Vagina (tissue), 2 donors: ENCODE measurements at places on chromosomes 3 and 15. TPM values are rescaled to one million over a fixed set of nuclear protein-coding genes. Genes with fewer than 3 reads are reported as not detected.

GRCh38 chr3:38085943-38086324 is 46.9 kb downstream of the DLEC1 start:
- no peak for DNase-seq

- DNase-seq, result no peak
Observed at GRCh38 chr3:3443482-3443881, 264.0 kb upstream of the CRBN start.

DNA sequence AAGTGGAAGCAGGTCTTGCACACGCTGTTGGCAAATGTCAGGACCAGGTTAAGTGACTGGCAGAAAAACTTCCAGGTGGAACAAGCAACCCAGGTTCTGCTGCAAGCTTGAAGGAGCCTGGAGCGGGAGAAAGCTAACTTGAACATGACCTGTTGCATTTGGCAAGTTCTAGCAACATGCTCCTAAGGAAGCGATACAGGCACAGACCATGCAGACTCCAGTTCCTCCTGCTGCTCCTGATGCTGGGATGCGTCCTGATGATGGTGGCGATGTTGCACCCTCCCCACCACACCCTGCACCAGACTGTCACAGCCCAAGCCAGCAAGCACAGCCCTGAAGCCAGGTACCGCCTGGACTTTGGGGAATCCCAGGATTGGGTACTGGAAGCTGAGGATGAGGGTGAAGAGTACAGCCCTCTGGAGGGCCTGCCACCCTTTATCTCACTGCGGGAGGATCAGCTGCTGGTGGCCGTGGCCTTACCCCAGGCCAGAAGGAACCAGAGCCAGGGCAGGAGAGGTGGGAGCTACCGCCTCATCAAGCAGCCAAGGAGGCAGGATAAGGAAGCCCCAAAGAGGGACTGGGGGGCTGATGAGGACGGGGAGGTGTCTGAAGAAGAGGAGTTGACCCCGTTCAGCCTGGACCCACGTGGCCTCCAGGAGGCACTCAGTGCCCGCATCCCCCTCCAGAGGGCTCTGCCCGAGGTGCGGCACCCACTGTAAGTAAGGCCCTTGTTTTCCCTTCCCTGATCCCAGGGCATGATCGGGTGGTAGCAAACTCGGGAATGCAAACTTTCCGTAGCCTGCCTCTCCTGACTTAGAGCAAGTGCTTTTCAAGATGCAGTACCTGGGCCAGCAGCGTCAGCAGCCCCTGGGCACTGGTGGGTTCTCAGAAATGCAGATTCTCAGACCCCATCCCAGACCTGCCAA is 759 bp downstream of the GALNT15 start:
- no peak for DNase-seq

- DNase-seq, result no peak
Observed at GRCh38 chr3:17195192-17195611, 310.4 kb downstream of the PLCL2 start.

DNA sequence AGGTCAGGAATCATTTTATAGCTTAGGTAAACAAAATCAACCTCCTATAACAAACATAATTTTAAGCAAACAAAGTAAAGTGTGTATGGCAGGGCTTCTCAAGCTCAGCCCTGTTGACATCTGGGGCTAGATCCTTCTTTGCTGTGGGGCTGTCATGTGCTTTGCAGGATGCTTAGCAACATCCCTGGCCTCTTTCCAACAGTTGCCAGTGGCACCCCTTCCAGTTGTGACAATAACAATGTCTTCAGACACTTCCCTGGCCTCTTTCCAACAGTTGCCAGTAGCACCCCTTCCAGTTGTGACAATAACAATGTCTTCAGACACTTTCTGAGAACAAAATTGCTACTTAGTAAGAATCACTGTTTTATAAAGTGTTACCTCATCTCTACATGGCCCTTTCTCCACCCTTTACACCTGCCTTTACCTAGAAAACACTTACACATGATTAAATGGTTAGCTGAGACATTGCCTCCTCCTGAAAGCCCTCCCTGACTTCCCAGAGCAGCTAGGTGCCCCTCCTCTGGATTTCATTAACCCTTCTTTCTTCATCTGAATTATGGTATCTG is 194.0 kb upstream of the LMCD1 start:
- no peak for DNase-seq

The EPHB1 gene
- total RNA-seq, result 2.2 TPM

The RPL32 gene
- total RNA-seq, result 2,085 TPM

The DNAH1 gene
- total RNA-seq, result 12.3 TPM

The ZDHHC19 gene
- not detected for total RNA-seq

The CPLX3 gene
- total RNA-seq, result not detected
